ENCODE measurements at places on chromosomes 1 and 21. TPM values are rescaled to one million over a fixed set of nuclear protein-coding genes. Genes with fewer than 3 reads are reported as not detected.

Gene MATN1
- total RNA-seq: 0.50 TPM

DNA sequence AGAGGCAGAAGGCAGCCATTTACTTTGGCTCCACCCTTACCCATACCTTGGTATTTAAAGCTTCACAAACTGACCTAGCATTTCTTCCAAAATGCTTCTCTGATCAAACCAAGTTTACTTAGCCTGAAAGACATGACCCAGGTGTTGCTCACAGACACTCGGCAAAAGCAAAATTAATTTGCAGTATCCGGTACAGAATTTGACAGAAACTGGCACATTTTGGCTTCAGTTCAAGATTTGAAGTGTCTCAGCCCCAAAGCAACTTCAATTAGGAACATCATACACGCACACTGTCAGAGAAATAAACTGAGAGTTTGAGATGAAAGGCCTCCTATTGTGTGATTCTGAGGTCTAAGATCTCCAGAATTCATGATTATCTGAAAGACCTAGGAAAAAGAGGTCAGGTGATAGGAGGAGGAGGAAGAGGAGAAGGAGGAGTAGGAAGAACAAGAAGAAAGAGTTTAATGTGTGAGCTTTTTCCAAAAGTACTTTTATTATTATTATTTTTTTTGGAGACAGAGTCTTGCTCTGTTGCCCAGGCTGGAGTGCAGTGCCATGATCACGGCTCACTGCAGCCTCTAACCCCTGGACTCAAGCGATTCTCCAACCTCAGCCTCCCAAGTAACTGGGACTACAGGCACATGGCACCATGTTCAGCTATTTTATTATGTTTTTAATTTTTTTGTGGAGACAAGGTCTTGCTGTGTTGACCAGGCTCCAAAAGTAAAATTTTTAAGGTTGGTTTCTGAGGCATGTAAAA, 143.6 kb downstream of the SLC45A1 start:
- H3K4me3 ChIP-seq: no peak overlapping the region
- H3K36me3 ChIP-seq: peaks cover 9% of the 10 kb centered on the region
- H3K4me1 ChIP-seq: peaks cover 42% of the 10 kb centered on the region
- H3K27ac ChIP-seq: peak overlapping the region; percentile 87
- H3K27me3 ChIP-seq: no peaks in the 10 kb centered on the region
- DNase-seq: no peak

DNA sequence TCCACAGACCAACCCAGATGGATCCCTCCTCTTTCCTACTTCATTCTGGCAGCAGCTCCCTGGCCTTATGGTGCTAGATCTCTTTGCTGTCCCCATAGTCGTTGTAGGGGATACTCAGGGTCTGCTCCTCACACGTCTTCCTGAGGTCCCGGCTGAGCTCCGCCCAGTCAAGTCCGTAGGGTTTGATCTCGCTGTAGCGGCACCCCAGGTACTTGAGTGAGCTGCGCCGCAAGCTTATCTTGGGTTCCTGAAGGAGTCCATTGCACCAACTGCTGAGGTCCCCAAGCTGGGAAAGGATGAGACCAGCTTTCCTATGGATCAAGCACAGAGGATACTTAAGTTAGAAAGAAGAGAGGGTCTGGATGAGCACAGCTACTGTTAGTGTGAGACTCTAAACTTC, 300.3 kb downstream of the ASTN1 start:
- no peak overlapping the region for H3K4me3 ChIP-seq
- DNase-seq: no peak
- no peaks in the 10 kb centered on the region for H3K4me1 ChIP-seq
- no peak overlapping the region for H3K27ac ChIP-seq
- peaks cover 26% of the 10 kb centered on the region for H3K36me3 ChIP-seq
- H3K27me3 ChIP-seq: no peaks in the 10 kb centered on the region

Gene CACYBP
- 98.4 TPM for total RNA-seq

Gene OR2T11
- not detected for total RNA-seq

Gene DCST2
- 1.0 TPM for total RNA-seq

- peaks cover 19% of the 10 kb centered on the region for H3K4me1 ChIP-seq
- H3K27ac ChIP-seq: no peak overlapping the region
- no peaks in the 10 kb centered on the region for H3K36me3 ChIP-seq
- H3K4me3 ChIP-seq: no peak overlapping the region
These were observed 30.8 kb downstream of the IER5 start for GRCh38 chr1:181119093-181119989.

DNA sequence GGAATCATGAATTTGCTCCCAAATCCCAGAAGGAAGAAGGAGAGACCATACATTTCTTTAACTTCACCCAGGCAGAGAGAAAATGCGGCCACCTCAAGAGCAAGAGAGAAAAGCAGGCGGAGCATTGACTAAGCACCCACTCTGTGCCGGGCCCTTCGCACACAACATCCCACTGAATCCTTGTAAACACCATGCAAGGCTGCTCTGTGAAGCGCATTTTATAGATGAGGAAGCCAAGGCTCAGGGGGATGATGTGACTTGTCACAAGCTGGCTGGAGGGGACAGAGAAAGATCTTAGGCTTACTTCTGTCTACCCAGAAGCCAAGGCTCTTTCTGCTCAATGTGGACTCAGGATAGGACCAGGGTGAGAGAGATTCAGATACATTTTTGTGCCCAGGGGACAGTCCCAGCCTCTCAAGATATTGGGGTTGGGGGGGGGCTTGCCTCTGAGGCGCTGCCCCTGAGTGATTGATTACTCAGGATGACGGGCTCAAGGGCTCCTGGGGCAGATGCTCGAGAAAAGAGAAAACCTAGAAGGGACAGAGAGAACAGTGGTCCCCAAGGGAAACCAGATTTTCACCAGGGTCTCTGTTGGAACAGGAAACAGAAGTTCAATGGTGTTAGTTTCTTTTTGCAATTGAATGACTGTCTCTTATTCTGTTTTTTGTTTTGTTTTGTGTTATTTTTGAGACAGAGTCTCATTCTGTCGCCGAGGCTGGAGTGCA, 19.5 kb downstream of the PADI2 start:
- DNase-seq: no peak
- no peak overlapping the region for H3K27ac ChIP-seq
- peaks cover 9% of the 10 kb centered on the region for H3K36me3 ChIP-seq
- peaks cover 41% of the 10 kb centered on the region for H3K4me1 ChIP-seq
- no peaks in the 10 kb centered on the region for H3K27me3 ChIP-seq

Data from spinal cord (tissue), 10 donors.